ENCODE measurements at places on chromosomes 3 and 15.

- DNase-seq = no peak
Measured at GRCh38 chr15:51812598-51812997, 16.9 kb upstream of the TMOD3 start.

DNA sequence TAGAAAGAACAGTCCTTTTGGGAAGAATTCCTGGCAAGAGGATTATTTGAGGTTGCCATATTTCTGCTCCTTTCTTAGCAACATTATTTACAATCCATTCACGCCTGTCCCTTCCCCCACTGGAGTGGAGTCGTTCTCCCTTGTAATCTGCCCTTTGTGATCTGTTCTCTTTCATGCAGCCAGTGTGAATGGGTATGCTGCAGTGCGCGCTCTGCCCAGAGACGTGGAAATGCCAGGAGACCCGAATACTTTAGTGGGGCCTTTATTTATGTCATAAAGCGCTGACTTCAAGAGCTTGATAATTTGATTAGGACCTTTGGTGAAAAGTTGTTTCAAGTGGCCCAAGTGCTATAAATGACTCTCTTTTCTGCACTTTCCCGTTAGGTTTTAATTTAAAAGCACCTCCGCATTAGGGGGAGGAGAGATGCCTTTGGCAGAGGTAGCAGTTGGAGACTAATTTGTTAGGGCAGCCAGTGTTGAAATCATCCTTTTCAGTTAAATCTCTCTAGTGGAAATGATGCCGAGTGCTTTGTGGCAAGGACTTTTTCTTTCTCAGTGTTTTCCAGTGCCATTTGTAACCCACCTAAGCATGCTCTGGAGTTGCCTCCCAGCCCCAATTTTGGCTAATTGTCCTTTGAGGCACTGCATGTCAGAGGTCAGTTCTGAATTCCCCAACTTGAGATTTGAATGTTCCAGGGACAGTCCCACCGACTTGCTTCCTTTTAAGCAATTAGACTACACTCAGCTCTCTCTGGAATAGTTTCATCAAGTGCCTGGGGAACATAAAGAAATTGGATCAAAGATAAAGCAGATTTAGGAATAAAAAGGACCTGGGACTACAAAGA lies 52.4 kb downstream of the PSMD6 start:
- DNase-seq = no peak

GRCh38 chr3:106428565-106428994 lies 559.8 kb upstream of the CBLB start:
- no peak for DNase-seq

DNA sequence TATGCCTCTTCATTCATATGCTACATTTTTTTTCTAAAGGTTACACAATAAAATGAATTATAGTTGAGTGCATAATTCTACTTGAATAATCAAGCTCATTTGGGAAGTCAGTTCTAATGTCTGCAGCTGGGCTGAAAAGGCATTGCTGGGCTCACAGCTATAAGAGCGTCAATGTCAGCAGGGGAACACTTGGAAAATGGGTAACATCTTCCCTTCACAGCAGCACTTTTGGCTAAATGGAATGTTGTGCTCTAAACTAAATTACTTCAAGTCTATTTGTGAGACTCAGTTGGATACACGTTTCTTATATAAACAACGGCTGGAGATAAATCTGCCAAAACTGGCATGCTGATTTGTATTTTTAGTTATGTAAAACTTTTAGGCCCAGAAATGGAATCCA lies 357.8 kb downstream of the TBL1XR1 start:
- no peak for DNase-seq

DNA sequence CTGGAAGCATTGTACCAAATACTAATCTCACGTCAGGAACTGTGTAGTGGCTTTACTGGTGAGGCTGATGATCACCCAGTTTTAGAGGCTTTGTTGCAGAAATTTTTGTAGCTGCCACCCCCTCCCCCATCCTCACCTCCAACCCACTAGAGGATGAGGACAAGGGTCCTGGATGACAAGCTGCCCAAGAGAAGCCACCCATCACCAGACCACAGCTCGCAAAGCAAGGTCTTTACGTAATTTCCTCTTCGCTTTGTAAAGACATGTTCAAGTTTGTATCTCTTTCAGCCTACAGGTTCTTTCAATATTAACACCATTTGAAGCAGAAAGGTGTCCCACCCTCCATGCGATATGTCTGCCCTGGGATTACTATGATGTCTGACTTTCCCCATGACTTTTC lies 74.2 kb downstream of the LDHAL6B start:
- DNase-seq = no peak
